ENCODE measurements at places on chromosomes 5 and 9.

DNA sequence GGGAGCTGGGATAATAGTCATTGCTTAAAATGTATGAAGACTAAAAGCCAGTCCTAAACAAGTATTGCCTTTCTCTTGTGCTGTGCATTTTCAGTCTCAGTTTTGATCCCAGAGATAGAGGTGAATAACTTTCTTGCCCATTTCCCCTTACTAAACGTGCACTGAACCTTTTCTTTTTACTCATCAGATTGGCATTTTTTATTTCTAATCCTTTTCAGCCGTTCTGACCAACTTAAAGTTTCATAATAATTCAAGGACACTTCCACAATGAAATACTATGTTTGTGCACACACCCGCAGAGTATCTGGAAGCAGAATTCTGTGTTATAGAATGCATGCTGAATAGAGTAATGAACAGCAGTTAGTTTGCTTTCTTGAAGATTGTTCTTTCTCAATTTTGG lies 343.6 kb downstream of the LRRC70 start:
- H3K27me3 ChIP-seq: no peaks in the 10 kb centered on the region
- no peaks in the 10 kb centered on the region for H3K36me3 ChIP-seq
- no peak for DNase-seq
- no peak overlapping the region for H3K4me3 ChIP-seq
- no peak overlapping the region for H3K27ac ChIP-seq

DNA sequence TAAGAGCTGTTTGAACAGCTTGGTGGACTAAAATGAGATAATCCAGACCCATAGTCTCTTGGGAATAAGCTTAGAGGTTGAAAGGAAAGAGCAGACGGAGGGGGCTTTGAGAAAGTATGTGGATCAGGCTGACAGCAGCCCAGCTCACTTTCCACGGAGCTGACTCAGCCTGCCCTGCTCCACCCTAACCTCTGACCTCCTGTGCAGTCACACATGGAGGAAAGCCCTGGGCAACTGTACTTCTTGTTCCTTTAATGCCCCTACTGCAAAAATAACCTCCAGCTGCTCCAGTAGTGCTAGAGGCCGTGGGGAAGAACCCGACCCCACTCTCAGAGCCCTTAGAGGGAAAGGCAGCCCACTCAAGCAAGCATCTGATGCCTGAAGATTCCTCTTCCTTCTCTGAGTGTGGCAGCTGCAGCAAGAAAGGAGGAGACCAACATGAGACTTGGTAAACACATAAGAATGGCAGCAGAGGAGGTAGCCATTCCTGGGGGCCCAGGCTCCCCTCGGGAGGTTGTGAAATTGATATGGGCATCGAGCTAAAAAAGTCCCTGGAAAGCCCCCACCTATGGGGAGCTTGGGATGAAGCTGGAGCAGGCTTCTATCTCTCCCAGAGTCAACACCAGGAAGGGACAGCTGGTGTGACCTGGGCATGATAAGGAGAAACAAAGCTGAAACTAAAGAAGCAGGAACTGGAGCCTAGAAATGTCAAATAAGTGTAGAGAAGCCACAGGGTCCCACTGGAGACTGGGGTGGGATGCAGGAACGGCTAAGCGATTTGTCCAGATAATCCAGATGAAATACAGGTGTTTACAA lies 204.3 kb downstream of the PIK3R1 start:
- DNase-seq: no peak
- H3K36me3 ChIP-seq: no peaks in the 10 kb centered on the region
- no peak overlapping the region for H3K27ac ChIP-seq
- H3K4me1 ChIP-seq: peaks cover 2% of the 10 kb centered on the region

- DNase-seq: no peak
- peaks cover 17% of the 10 kb centered on the region for H3K36me3 ChIP-seq
- H3K4me1 ChIP-seq: peaks cover 4% of the 10 kb centered on the region
- no peak overlapping the region for H3K27ac ChIP-seq
Observed at GRCh38 chr5:108521841-108522506, 140.1 kb upstream of the FBXL17 start.

GRCh38 chr9:115121181-115121580 lies 3.2 kb upstream of the TNC start:
- no peaks in the 10 kb centered on the region for H3K4me1 ChIP-seq
- H3K27me3 ChIP-seq: peaks cover 14% of the 10 kb centered on the region
- H3K27ac ChIP-seq: no peak overlapping the region

- no peaks in the 10 kb centered on the region for H3K27me3 ChIP-seq
- DNase-seq: no peak
- no peaks in the 10 kb centered on the region for H3K4me1 ChIP-seq
- H3K4me3 ChIP-seq: no peak overlapping the region
- H3K36me3 ChIP-seq: no peaks in the 10 kb centered on the region
Observed at GRCh38 chr9:13787234-13787833, 507.8 kb upstream of the MPDZ start.

All from H9 (cell line).